Naive B cell (primary cell): ENCODE measurements at places on chromosomes 4 and X. TPM values are rescaled to one million over a fixed set of nuclear protein-coding genes. Genes with fewer than 3 reads are reported as not detected.

DNA sequence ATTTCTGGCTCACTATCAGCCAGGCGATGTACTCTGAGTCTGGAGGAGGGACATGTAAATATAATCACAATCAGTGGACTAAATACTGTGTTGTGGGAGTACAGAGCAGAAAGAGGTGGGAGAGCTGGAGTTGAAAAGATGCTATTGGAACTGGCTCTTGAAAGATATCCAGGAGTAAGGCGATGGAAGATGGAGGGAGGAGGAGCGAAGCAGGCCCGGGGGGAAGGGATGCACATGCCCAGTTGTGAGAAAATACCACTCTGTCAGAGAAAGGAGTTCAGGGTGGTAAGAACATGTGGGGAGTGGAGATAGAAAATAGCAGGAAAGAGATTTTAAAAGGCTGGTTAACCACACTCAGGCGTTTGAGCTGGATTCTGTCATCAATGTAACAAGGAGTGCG lies 216.9 kb upstream of the ETNPPL start:
- DNase-seq, result no peak

Gene TAF9B
- polyA plus RNA-seq, result 19.2 TPM

Gene SOX3
- polyA plus RNA-seq, result not detected

Gene CLGN
- not detected for polyA plus RNA-seq

GRCh38 chr4:7894677-7895181 lies 44.9 kb downstream of the AFAP1 start:
- no peak for DNase-seq

DNA sequence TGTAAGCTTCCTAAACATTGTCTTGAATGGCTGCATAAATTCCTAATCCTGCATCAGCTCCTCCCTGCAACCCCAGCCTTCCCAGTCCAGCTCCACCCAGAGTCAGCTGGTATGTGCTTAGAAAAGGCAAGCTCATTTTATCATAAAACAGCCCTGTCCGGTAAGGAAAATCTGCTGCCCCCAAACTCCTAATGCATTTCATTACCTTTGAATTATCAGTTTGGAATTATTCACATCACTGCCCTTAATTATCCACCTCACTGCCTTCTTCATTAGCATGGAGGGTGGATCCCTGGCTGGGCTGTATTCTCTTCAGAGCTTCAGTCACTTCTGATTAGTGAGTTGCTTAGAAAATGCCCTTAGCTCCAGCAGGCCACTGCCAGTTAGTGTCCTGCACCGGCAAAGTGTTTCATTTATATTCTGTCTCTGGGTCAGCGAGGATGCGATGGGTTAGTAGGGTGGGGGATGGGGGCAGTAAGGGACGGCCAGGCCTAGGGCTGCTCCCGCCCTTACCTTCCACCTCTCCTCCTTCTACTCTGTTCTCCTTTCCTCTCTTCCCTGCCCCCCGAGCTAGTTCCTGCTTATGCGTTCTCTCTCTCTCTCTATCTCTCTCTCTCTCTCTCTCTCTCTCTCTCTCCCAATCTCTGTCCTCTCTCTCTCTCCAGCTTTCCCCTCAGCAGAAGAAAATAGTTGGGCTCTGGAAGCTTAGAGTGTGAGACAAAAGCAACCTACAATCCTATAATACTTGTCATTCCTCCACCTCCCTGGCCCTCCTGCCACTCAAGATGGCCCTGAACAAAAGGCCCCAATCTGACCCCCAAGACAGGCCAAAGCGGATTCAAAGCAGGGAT lies 174.8 kb upstream of the KLF3 start:
- DNase-seq, result no peak

Gene ALPK1
- not detected for polyA plus RNA-seq

GRCh38 chr4:167722487-167722808 lies 369.9 kb upstream of the ANXA10 start:
- no peak for DNase-seq

Gene SYN1
- not detected for polyA plus RNA-seq

Gene SAT1
- 150 TPM for polyA plus RNA-seq

DNA sequence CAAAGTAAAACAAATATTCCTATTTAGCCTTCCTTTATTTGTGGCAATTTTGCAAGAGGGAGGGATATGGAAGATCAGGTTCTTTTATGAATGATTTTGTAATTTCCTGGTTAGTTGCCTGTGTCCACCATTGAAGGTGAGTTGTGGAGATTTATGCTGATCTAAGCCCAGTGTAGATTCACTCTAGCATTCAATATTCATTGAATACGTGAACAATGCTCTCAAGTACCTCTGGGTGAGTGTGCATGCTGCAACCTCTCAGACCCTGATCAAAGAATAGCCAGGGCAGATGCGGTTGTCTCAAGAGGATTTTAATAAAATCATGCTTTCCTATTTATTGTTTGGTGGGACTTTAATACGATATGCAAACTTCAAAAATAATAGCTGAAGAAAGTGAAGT lies 628.4 kb downstream of the SPRY1 start:
- DNase-seq, result no peak

GRCh38 chrX:49270249-49270921 lies 792 bp downstream of the PPP1R3F start:
- DNase-seq, result no peak

Gene INPP4B
- polyA plus RNA-seq, result 0.27 TPM

Gene ESX1
- not detected for polyA plus RNA-seq

- no peak for DNase-seq
These were observed 41.9 kb downstream of the AMOT start for GRCh38 chrX:112798736-112799135.

Gene ENPEP
- not detected for polyA plus RNA-seq

DNA sequence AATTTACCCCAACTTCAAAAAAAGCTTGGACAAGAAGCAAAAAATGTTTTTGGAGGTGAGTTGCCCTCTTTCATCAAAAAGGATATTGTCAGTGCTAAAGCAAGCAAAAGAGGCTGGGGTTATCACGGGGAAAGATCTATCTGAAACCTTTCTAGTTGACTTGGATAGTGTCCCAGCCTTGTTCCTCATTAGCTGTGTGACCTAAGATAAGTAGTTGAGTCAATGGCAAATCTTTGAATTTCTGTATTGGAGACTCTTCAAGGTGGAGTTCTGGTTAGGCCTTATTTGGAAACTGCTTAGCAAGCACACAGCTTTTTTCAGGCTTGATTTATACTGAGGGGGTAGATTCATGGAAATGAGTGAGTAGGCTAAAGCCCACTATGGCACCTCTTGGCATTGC lies 271.6 kb downstream of the GRIA3 start:
- no peak for DNase-seq

DNA sequence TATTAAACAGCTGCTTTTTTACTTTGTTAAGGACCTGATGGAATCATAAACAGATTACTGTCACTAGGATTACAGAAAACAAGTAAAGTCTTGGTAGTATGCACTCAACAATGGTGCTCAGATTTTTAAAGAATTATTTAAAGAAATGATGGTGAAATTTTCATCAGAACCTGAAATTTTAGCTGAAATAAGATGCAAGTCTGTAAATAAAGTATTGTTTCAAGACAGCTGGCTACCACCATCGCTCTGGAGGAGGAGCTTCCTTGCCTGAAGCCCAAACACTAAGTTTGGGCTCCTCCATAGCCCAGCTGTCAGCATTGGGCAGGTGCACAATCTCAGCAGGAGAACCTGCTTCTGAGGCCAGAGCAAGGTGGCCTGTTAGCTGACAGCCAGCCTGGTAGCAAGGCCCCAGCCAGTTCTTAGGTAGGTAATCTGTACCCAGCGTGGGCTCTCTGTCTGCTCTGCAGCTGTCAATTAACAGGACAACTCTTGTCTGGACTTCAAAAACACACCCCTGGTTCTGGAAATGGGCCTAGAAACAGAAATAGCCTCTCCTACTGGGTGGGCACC lies 4.6 kb downstream of the GAB1 start:
- no peak for DNase-seq

GRCh38 chr4:158644760-158645159 lies 26.9 kb downstream of the C4orf46 start:
- no peak for DNase-seq

- DNase-seq, result no peak
These were observed 75.6 kb downstream of the REPS2 start for GRCh38 chrX:17021851-17022604.

DNA sequence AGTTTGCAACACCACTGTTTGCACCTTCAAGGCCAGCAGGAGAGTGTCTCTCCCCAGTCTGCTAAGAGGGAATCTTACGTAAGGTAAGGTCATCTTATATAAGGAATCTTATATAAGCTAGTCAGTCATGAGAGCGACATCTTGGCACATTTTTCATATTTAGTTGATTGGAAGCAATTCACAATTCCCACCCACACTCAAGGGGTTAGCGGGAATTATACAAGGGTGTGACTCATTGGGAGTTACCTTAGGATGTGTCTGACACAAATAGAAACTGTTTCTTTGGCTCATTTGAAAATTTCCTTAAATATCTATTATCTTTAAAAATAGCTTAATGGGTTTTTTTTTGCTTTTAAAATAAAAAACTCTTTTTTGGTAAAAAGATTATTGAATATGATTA lies 62.1 kb upstream of the GRPR start:
- DNase-seq, result no peak

- DNase-seq, result no peak
These were observed 1.0 kb upstream of the SLC6A8 start for GRCh38 chrX:153686711-153687110.

DNA sequence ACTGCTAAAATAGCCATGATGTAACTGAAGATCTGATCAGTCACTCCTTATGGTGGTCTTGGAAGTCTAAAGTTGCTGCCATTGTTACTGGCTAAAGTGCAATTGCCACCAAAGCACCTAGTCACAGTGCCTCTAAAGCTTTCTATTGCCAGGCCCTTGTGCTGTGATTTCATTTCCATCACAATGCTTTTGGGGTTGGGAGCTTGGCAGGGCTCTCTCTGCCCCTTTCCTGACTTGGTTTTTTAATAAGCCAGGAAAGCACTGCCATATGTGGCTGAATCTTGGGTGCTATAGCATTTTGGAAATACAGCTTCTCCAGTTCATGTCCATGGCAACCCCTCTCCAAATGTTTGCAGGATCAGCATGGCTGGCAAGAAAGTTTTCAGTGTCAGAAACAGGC lies 1712.4 kb upstream of the TENM3 start:
- DNase-seq, result no peak

Gene NIPAL1
- not detected for polyA plus RNA-seq

DNA sequence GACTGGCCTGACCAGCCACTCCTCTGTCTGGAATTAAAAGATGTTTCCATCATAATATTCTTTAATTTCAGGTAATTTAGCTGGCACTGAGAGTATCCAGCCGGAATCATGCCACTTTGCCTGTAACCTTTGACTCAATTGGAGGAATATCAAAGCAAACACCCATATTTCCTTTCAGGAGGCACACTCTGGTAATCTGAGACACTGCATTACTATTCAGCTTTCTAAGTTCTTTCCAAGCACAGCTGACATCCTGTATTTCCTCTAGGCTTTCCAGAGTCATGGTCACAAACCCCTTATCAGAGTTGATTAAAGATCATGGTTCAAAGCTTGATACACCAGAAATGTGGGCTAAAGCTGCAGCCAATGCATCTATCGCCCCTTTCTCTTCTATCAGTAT lies 29.3 kb downstream of the INTS12 start:
- no peak for DNase-seq

Gene CDS1
- polyA plus RNA-seq, result not detected

- peak; percentile 50 for DNase-seq
These were observed 1.5 kb upstream of the COMMD8 start for GRCh38 chr4:47465004-47465403.

Gene AMTN
- polyA plus RNA-seq, result not detected

Gene ANXA3
- not detected for polyA plus RNA-seq

DNA sequence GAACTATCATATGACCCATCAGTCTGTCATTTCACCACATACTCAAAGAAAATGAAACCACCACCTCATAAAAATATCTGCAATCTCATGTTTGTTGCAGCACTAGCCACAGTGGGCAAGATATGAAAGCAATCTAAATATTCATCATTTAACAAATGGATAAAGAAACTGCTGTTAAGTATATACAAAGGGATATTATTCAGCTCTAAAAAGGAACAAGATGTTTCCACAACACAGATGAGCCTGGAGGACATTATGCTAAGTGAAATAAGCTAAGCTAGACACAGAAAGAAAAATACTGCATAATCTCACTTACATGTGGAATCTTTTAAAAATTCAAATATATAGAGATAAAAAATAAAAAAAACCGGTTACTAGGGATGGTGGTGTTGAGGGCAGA lies 108.2 kb upstream of the BRWD3 start:
- DNase-seq, result no peak

GRCh38 chrX:7987160-7988012 lies 60.2 kb upstream of the PNPLA4 start:
- DNase-seq, result no peak

Gene HMX1
- polyA plus RNA-seq, result not detected
